ENCODE measurements at places on chromosomes 4 and X.
A peak's percentile ranks its signal among the peaks of the same experiment; 100 is the strongest.

DNA sequence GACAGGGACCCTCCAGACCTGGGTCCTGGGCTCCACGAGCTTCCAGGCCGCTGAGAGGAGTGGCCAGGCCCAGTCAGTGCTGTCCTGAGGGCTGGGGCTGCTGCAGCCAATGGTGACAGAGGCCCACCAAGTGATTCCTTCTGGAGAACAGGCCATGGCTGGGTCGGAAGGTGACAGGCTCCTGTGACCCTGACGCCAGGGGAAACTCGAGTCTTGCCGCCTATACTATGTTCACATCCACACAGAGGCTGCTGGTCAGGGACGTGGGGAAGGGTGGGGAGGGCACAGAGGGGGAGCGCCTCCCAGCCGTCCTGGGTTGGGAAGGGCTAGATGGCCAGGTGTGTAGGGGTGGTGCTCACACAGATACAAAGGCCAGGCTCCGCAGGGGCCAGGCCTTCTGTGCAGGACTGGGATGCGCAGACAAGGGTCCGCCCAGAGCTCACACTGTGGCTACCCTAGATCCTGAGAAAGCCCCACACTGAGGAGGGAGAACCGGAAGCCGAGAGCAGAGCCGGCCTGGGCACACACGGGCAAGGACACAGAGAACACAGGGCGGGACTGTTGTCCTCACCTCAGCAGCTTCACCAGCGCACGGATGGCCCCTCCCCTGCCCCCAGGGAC lies 81.4 kb downstream of the HTRA3 start:
- no peak for DNase-seq

DNA sequence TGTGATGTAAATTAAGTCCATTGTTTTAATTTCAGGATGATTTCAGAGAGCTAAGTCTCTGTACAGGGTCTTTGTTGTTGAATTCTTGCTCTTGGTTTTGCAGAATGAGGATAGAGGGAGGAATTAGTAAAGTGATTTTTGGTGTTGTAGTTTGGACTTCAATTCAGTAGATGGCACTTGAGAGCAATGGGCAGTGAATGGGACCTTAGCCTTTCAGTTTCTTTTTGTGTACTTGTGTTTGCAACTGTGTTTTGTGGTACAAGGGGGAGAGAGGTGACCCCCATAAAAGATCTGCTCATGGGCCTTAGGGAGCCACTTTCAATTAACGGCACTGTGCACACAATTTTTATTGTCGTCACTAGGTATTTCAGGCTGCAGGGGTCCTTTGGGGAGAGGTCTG lies 340.0 kb downstream of the DCAF12L2 start:
- no peak for DNase-seq

- DNase-seq: no peak
These were observed 1950.9 kb downstream of the ARAP2 start for GRCh38 chr4:34293459-34293858.

DNA sequence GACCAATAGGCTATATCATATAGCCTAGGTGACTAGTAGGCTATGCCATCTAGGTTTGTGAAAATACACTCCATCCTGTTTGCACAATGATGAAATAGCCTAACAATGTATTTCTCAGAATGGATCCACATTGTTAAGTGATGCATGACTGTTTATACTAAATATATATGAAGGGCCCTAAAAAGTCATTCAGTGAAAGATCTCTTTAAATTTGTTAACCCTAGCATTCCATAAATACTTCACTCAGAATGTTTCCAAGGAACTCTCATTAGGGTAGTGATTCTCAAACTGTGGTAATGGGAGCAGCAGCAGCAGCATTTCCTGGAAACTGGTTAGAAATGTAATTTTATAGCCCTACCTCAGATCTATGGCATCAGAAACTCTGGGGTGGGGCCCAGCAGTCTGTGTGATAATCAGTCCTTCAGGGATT lies 74.9 kb downstream of the PRRG1 start:
- peak; percentile 1 for DNase-seq

- no peak for DNase-seq
These were observed 363.0 kb downstream of the MID1IP1 start for GRCh38 chrX:39164212-39164611.

DNA sequence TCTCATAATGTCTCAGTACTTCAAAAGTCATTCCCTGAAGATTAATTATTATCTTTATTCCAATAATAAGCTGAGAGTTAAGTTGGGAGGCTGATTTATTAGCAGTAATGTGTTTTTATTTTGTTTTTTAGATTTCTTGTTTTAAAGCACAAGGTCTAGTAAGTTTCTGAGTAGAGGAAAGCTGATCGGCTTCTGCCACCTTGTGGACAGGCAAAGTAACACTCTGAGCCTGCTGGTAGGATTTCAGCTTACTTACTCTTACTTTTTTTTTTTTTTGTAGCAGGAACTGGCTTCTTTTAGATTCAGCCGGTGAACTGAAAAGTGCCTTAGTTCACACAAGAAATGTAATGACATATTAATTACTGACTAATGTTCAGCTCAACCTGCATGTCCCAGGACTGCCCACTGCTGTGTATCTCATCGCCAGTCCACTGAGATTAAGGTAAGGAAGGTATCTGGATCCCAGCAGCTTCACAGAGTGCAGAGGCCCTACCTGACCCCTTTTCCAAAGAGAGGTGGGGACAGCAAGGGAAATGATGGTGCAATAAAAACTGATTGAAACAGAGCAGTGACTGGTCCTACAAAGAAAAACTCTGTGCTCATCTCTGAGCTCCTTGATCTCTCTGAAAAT lies 126.5 kb downstream of the ADGRA3 start:
- DNase-seq: peak; percentile 64

DNA sequence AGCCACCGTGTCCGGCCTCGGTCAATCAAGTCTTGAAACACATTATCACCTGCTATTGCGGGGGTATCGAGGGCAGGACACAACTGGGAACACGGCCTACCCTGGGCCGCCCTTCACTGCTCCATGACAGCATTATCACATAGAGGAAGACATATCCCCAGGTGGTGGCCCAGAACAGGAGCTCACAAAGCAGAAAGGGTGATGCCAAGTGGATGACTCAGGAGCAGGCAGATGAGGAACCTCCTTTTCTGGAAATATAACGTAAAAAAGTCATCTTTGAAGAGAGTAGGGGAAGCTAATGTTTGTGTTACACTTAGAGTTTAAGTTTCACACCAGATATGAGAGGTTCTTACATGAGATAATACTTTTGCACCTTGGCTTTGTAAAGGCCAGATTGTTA lies 5.3 kb upstream of the SUPT20HL1 start:
- DNase-seq: no peak

GRCh38 chr4:116320859-116321258 lies 764.5 kb downstream of the TRAM1L1 start:
- DNase-seq: no peak

DNA sequence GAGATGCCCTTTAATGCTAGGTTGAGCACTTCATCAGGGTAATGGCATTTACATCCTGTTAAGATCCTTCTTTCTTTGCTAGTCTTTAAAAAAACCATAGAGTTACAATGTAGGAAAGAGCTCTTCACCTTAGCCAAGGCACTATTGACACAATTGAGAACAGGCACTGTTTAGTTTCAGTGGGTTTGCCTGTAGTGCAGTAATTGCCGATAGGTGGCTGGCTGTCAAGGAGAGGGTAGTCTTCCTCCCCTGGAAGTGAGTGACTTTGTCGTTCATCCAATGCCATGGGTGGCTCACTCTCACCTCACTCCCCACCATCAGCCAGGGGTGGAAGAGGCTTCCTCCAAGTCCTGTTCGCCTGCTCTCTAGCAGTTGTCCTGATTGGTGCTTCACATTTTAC lies 34.7 kb downstream of the SMS start:
- DNase-seq: no peak

GRCh38 chrX:47674776-47675175 lies 15.8 kb upstream of the UXT start:
- peak; percentile 14 for DNase-seq

GRCh38 chr4:19879330-19879729 lies 372.4 kb upstream of the SLIT2 start:
- no peak for DNase-seq

- DNase-seq: no peak
These were observed 78.1 kb upstream of the BOD1L1 start for GRCh38 chr4:13705521-13706041.

- no peak for DNase-seq
These were observed 22.7 kb downstream of the ADD1 start for GRCh38 chr4:2866160-2866861.

DNA sequence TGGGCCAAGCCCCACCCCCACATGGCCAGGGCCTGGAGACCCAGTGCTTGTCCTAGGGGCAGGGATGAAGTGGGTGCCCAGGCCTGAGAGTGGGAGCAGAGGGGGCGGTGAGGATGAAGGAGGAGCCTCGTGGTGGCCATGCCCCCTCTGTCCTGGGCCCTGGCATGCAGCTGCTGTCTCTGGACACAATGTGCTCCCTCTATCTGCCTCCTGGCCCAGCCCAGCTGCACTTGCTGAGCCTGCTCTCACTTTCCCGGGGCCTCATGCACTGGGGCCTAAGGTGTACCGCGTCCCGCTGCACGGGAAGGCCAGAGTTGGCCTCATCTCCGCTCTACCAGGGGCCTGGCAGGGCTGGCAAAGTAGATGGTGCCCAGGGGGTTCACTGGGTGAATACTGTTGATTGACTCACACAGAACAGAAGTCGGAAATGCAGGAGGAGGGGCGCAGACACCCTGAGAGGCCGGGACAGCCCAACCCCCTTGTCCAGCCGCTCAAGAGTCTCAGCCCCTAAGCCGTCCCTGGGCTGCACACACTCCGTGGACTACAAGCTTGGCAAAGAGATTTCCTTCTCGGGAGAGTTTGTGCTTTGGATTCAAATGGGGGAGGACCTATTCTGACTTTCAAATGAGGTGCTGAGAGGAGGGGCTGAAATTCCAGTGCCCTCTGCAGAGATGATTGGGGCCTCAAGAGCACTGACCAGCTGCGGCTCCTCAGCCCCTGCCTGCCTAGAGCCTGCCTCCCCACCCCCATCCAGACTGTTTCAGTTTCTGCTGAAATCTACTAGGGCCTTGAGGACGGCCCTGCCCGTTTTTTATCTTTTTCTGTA lies 112.4 kb downstream of the PSAPL1 start:
- DNase-seq: no peak

GRCh38 chrX:14946606-14947155 lies 73.5 kb downstream of the MOSPD2 start:
- no peak for DNase-seq

DNA sequence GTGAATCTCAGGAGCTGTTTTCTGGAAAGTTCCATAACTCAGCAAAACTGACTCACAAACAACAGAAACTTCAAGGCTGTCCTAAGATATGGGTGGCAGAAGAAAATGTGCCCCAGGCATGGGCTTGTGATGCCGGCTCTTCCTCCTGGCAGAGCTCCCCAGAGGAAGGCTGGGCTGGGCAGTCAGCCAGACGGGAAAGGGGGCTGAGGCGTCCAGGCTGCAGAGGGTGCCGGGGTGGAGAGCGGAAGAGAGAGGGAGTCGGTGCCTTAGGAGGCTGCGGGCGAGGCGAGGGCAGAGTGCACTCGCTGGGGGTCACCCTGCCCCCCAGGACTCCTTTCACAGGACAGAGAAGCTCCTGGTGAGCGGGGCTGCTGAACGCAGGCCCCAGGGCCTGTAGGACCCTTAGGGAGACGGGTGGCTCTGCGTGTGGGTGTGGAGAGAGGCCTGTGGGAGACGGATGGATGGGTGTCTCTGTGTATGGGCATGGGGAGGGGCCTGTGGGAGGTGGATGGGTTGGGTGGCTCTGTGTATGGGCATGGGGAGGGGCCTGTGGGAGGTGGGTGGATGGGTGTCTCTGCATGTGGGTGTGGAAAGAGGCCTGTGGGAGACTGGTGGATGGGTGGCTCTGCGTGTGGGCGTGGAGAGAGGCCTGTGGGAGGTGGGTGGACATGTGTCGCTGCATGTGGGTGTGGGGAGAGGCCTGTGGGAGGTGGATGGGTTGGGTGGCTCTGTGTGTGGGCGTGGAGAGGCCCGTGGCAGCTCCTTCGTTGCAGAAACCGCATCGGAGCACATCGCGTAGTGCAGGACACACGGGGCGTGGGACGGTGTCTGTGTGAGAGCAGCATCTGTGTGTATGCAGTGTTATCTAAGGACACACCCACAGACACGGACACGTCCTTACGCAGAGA lies 15.9 kb downstream of the PCGF3 start:
- no peak for DNase-seq

GRCh38 chr4:7156761-7157488 lies 35.4 kb upstream of the SORCS2 start:
- DNase-seq: no peak

- DNase-seq: peak; percentile 6
These were observed 150.3 kb upstream of the TECRL start for GRCh38 chr4:64559571-64559970.

DNA sequence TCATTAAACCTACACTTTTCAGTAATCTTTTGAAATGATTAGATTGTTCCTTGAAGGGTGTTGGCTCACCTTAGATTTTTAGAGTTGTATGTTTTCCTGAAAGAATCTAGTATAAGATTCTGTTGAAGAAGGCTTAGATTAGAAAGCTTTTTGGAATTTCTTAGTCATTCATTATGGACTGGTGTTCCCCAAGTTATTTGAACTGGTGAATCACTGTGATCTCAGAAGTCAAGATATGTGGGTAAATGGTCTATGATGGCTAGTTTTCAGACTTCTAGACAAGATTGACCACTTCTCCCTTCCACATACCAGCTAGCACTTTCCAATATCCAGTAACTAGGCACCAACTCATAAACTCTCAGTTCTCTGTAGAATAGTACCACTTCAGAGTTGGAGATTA lies 138.1 kb downstream of the KDM6A start:
- peak; percentile 78 for DNase-seq

DNA sequence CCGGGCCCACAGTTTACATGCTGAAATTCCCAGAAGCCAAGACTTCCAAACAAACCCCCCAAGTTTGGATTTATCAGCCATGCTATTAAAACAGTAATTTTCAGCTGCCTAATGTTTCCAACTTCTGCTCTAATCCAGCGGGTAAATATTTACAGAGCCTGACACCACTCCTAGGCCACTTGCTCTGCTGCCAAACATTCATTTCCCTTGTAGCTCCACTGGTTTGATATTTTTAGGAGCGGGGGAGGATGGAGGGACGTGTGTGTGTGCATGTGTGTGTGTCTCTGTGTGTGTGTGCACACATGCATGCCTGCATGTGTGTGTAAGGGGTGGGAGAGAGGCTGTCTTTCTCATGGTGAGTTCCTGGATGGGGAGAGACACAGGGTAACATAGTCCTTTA lies 115.7 kb upstream of the PJA1 start:
- no peak for DNase-seq

- no peak for DNase-seq
These were observed 174.9 kb upstream of the VEGFC start for GRCh38 chr4:176967586-176967985.

- no peak for DNase-seq
These were observed 69.6 kb downstream of the KIT start for GRCh38 chr4:54727346-54727745.

- no peak for DNase-seq
These were observed 111.5 kb downstream of the GNL3L start for GRCh38 chrX:54641530-54641929.

GRCh38 chr4:43132010-43132582 lies 239.6 kb downstream of the GRXCR1 start:
- DNase-seq: peak; percentile 2

DNA sequence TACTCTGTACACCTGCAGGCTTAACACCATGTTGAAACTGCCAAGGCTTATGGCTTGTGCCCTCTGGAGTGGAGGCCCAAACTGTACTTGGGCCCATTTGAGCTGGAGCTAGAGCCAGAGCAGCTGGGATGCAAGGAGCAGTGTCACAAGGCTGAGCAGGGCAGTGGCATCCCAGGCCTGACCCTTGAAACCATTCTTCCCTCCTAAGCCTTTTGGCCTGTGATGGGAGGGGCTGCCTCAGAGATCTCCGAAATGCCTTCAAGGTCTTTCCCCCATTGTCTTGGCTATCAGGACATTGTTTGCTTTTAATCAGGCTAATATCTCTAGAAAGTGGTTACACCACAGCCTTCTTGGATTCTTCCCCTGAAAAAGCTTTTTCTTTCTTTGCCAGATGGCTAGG lies 10.9 kb upstream of the PNMA5 start:
- DNase-seq: no peak

GRCh38 chr4:167868163-167868562 lies 224.2 kb upstream of the ANXA10 start:
- peak; percentile 33 for DNase-seq

All from HCEC 1CT (cell line).